Fibroblast of the conjunctiva (primary cell): ENCODE measurements at places on chromosomes 1 and 21.
A peak's percentile ranks its signal among the peaks of the same experiment; 100 is the strongest.

GRCh38 chr1:2510366-2511155, 15.8 kb downstream of the PANK4 start:
- no peak for DNase-seq

GRCh38 chr1:187537936-187538335, 709.2 kb downstream of the PLA2G4A start:
- no peak for DNase-seq

GRCh38 chr1:107633596-107633995, 331.4 kb downstream of the VAV3 start:
- no peak for DNase-seq

DNA sequence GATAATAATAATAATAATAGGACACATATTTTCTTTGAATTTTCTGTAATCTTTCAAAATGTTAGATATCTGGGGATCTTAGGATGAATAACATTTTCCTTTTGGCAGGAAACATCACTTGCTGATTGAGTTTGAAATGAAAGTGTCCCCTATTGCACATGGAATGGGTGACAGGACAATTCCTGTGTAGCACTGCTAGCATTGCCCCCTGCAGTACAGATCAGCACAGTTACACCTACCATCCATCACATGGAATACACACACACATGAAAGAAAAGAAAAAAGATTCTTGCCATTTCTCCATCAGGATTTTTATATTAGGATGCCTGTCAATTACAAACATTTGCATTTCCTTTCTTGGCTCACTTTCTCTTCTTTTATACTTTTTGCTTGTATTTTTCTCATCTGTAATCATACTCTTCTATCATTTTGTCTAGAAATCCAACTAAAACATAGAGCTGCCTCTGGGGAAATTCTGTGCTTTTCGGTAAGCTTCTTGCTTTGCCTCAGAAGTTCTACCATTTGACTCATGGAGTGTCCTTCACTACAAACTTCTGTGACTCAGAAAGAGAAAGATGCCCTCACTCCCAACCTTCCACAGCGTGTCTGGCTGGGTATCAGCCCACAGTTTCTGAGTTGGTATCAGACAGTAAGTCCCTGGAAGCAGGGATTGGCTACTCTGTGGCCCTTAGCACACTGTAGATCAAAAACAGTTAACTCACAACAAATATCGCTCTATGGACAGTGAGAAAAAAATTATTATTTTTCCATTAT, 641.2 kb downstream of the PTPRC start:
- no peak for DNase-seq

GRCh38 chr1:230808281-230808872, 59.9 kb downstream of the C1orf198 start:
- peak; percentile 55 for DNase-seq

DNA sequence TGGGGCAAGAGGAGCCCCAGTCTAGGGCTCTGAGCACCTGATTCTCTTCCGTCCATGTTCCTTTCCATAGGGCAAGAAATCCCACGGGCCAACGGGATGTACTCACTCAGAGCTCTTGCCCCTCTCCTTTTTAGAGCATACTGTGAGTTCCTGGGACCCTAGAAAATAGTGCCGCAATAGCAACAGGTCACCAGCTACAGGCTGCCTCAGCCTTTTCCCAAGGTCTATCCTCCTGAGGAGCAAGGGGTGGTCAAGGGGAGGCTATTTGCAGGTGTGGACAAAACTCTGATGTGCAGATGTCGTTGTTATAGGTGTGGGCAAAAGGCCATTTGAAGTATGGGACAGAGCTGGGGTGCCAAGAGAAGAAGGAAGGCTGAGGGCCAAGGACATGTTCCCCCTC, 1.6 kb upstream of the QSOX1 start:
- no peak for DNase-seq

DNA sequence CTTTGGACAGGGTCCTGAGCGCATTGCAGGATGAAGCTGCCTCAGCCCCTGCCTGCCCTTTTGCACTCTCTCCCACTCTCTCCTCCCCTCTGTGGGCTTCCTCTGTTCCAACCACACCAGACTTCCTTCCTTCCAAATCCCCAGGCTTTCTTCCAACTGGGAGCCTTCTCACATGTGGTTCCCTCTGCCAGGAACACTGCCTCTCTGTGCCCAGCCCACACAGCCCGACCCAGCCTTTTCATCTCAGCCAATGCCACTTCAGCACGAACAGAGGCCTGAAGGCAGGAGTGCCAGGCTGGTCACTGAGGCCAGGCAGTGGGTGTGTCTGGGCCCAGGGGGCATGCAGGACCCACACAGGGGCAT, 5.9 kb downstream of the SELENON start:
- DNase-seq, result no peak

DNA sequence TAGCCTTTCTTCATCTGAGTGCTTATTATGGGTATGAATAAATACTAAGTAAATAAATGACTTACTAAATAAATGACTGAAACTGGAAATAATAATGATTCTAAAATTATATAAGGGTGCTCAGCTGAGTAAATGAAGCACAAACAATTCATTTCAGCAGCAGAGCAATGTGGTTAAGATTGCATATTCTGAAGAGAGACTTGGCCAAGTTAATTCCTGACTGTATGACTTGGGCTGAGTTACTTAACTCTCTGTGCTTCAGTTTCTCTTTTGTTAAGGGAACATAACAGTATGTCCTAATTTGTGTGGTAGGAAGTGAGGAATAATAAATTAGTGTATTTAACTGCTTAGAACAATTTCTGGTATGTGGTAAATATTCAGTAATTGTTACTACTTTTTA, 19.1 kb downstream of the AGL start:
- peak; percentile 22 for DNase-seq

- no peak for DNase-seq
Observed at GRCh38 chr1:45437323-45437722, 53.6 kb downstream of the TESK2 start.

GRCh38 chr1:64962441-64962840, 3.9 kb downstream of the JAK1 start:
- no peak for DNase-seq

DNA sequence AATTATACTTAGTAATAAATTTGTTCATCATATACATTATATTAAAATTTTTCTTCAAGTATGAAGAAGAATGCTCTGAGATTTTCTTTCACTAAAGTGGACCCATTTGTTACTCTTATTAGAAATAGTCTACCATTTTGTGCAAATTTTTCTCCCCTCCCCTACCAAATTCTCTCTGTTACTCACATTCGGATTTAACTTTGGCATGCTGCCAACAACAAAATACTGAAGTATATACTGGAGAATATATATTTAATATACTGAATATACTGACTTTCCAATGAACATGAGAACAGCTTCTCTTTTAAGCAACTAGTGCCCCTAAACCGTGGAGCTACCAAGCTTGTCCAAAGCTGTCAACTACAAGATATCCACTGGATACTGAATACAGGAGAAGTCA, 57.2 kb downstream of the CENPF start:
- DNase-seq, result no peak

GRCh38 chr1:46532498-46533178, 18.8 kb downstream of the KNCN start:
- DNase-seq, result no peak

DNA sequence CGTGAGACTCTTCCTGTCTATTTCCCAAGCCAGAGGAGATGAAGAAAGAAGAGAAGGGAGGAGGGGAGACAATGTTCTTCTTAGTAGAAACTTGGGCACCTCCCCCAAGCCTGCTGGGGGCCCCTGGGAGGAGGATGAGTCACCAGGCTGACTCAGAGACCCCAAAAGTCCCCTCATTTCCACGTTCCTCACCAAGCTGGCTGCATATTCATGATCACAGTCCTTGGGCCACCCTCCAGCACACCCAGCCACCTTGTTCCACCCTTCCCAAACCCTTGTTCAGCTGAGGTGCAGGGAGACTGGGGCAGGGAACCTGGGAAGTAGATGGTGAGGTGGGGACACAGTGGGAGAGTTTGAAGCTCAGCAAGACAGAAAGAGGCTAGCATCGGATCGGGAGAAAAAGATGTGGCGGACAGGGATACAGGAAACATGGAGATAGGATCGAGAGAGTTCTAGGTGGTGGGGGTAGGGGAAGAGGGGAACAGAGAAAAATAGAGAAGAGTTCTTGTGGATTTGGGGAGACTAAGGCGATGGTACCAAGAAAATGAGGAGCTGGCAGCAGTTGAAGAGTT, 712 bp downstream of the RAB13 start:
- peak; percentile 81 for DNase-seq

- no peak for DNase-seq
Observed at GRCh38 chr1:183886083-183886828, 81.3 kb downstream of the RGL1 start.

GRCh38 chr1:10782491-10783244, 13.8 kb downstream of the CASZ1 start:
- DNase-seq, result no peak

DNA sequence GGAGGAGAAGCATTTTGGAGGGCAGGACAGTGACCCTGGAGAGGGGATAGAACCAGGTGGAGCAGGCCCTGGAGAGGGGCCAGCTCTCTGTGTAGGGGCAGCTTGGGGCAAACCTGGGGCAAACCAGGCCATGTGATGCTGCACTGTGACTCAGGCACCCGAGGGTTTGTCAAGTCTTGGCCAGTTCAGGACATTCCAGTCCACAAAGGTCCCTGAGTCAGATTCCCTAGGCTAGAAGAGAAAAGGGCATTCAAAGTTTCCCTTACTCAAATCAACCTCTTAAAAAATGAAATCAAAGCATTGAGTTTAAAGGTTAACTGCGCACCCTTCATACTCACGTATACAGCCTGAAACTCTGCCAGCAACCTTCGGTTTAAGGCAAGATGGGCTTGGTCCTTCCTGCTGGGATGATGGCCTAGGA, 25.2 kb upstream of the PLA2G2C start:
- DNase-seq, result no peak

DNA sequence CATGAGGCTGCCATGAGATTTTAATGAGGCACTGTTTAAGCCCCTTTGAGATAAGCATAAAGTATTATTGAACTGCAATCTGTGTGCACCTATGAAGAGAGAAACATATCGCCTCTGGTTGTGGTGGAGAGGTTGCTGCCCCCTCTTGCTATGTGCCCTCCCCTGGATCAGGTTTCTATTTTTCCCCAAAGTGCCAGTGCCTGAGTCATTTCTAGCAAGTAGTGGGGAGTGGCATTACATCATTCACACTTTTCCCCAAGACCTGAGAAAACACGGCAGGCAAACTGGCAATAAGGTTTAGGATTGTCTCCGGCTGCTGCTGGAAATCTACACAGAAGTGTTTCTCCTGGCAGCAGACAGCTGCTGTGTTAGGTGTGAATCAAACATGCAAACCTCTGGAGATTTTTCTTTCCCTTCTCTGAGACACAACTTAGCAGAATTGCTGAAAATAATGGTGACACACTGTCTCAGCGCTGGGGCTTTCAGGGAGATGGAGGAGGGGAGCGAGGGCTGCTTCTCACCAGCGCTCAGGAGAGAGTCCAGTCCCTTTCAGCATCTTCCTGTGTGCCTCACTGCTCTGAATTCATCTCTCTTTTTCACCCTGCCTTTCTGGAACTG, 13.7 kb upstream of the RGS16 start:
- peak; percentile 61 for DNase-seq

- DNase-seq, result no peak
Observed at GRCh38 chr1:235659186-235659771, 9.7 kb upstream of the GNG4 start.

- no peak for DNase-seq
Observed at GRCh38 chr1:15816674-15817073, 9.2 kb upstream of the UQCRHL start.

GRCh38 chr1:21324368-21325141, 34.3 kb upstream of the ECE1 start:
- DNase-seq, result peak; percentile 73

- DNase-seq, result no peak
Observed at GRCh38 chr1:4000811-4001251, 100.8 kb upstream of the C1orf174 start.

DNA sequence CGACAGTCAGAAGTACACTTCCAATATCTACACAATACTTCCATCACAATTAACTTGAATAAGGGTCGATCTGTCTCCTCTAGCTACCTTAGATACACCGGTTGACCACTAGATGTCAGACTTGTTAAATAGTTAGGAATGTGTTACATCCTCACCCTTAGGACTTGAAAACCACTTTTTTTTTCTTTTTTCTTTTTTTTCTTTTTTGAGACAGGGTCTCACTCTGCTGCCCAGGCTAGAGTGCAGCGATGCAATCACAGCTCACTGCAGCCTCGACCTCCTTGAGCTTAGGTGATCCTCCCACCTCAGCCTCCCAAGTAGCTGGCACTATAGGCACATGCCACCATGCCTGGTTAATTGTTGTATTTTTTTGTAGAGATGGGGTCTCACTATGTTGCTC, 120.4 kb upstream of the GREM2 start:
- DNase-seq, result peak; percentile 72

DNA sequence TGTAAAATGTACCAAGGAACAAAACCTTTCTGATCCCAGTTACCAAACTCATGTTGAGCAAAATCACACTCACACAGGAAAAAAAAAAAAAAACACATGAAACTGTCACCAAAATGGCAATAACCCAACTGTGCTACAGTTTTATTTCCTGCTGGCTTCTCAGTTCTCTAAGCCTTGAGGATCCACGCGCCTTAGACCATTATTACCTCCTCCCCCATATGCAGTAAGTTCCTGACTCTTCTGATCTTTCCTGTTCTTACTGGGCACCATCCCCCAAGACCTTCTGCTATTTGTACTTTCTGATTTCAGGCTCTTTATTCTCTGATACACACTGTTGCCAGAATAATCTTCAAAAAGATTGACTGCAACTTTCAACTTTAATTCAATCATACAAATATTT, 79.6 kb downstream of the SLC45A1 start:
- DNase-seq, result no peak

GRCh38 chr1:37655274-37655673, 20.6 kb upstream of the RSPO1 start:
- no peak for DNase-seq

DNA sequence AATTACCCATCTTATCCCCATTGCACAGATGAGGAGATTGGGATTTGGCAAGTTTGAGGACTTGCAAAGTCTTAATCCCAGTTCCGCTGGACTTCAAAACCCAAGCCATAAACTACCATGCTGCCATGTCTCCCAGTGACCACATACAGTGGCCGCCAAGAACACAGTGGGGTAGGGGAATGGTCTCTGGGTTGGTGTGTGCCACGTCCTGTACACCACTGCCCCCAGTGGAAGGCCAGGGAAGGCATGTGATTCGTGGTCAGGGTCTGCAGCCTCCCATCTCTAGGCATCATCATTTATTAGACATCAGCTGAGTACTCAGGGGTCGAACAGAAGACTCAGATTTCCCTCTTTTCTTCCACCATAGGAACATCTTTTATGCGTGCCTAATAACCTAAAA, 76.0 kb downstream of the MAN1C1 start:
- no peak for DNase-seq

GRCh38 chr1:38870996-38871395, 2.2 kb downstream of the MYCBP start:
- DNase-seq, result no peak

- no peak for DNase-seq
Observed at GRCh38 chr1:54887665-54888071, 673 bp upstream of the DHCR24 start.

GRCh38 chr1:215405211-215405610, 161.9 kb upstream of the KCTD3 start:
- DNase-seq, result no peak

GRCh38 chr1:226480461-226480860, 68.1 kb upstream of the STUM start:
- no peak for DNase-seq

GRCh38 chr1:233367057-233367803, 39.7 kb downstream of the MAP3K21 start:
- no peak for DNase-seq
